ENCODE measurements at places on chromosomes 6 and 20.

GRCh38 chr6:139378882-139379341 is 4.5 kb upstream of the CITED2 start:
- peaks cover 5% of the 10 kb centered on the region for H3K36me3 ChIP-seq
- peaks cover 13% of the 10 kb centered on the region for H3K4me1 ChIP-seq
- DNase-seq: no peak
- peaks cover 5% of the 10 kb centered on the region for H3K27me3 ChIP-seq
- no peak overlapping the region for H3K27ac ChIP-seq

DNA sequence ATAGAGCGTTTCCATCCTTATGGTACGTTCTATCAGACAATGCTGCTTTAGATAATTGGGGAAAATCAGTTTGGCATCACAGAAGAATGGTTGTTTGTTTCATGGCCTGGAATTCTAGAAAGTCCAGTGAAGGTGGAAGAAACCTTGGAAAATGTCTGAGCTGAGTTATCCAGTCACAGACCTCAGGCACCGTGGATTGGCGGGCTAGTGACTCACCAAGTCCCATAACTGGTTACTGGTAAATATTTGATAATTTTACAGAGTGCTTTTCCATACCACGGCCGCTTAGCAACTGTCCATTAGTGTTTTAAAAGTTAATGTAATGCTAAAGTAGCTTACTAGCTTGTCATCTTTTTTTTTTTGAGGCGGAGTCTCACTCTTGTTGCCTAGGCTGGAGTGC is 99.4 kb downstream of the SLC35B3 start:
- no peak for DNase-seq
- H3K27ac ChIP-seq: no peak overlapping the region
- no peaks in the 10 kb centered on the region for H3K27me3 ChIP-seq
- H3K4me3 ChIP-seq: no peak overlapping the region

DNA sequence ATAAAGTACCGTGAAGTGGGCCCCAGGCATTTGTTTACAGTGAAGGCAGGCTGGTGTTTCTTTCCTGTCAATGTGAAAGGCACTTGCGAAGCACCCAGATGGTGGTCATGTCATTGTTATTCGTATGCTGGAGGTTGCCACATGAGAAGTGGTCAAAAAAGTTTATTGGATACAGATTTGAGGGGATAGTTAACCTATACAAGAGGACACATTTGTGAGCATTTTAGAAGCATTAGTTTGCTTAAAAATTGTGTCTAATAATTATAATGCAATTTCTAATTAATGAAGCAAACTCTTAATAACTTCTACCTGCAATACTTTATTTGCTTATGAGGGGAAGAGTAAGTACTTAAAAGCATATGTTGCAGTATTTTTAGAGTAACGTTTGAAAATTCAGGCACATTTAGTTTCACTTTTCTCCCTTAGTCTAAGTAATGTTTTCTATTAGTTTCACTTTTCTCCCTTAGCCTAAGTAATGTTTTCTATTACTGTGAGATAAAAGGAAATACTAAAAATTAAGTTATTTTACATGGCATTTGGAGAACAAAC is 120.7 kb upstream of the CLDN20 start:
- no peak for DNase-seq
- H3K4me3 ChIP-seq: peak overlapping the region; percentile 78
- H3K27ac ChIP-seq: peak overlapping the region; percentile 93

DNA sequence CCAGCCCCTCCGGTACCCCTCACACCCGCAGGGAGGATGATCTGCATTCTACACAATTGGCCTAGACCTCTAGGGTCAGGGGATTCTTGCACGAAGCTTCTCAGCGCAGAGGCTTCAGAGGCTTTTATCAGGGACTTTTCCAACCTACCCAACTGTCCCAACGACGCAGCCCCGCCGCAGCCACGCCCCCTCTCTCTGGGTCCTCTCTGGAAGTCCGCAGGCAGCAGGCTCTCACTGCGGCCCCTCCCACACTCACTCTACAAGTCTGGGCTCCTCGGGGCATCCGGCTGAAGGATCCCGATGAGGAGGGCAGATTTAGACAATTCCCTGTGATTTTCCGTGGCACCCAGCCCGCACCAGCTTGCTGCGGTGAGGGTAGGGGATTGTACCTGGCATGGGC is 227.7 kb upstream of the RNF24 start:
- H3K4me3 ChIP-seq: no peak overlapping the region
- H3K4me1 ChIP-seq: no peaks in the 10 kb centered on the region
- no peak overlapping the region for H3K27ac ChIP-seq

GRCh38 chr6:24933868-24934401 is 1.8 kb downstream of the RIPOR2 start:
- H3K27ac ChIP-seq: peak overlapping the region; percentile 91
- peak overlapping the region; percentile 98 for H3K4me3 ChIP-seq
- no peak for DNase-seq
- H3K27me3 ChIP-seq: no peaks in the 10 kb centered on the region
- peaks cover 65% of the 10 kb centered on the region for H3K4me1 ChIP-seq
- H3K36me3 ChIP-seq: peaks cover 68% of the 10 kb centered on the region
